ENCODE measurements at places on chromosomes 13 and 19. TPM values are rescaled to one million over a fixed set of nuclear protein-coding genes. Genes with fewer than 3 reads are reported as not detected.

ACP7 gene
- total RNA-seq, result not detected

MIA gene
- total RNA-seq, result not detected

CADM4 gene
- total RNA-seq, result 1.9 TPM

SEMA6B gene
- 4.6 TPM for total RNA-seq

PLIN5 gene
- 1.3 TPM for total RNA-seq

DNA sequence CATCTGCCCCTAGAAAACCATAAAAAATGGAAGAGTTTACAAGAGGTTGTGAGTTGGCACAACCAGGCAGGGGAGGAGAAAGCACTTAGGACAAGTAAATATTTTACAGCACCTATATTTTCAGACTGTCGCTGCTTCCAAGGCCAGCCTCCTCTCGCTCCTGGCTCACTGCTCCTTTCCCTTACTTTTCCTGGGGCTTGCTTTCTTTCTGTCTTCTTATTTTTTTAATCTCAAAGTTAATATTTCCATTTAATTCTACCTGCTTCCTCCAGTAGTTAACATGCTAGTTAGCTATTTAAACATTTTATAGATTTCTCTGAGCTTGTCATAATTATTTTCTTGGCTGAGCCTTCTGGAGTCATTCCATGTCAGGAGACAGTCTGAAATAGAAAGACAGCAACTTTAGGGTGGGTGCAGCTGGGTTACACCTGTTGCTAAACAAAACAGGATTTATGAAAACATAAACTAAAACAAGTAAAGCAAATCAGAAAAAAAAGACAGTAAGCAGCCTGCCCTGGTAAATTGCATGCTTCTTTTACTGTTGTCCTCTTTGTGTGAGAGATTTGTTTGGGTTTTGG, 330.1 kb downstream of the DLEU7 start:
- DNase-seq, result no peak

- DNase-seq, result no peak
These were observed 57.5 kb downstream of the SERP2 start for GRCh38 chr13:44431150-44431549.

- DNase-seq, result no peak
These were observed 155.2 kb downstream of the LIG4 start for GRCh38 chr13:108060111-108060510.

DNA sequence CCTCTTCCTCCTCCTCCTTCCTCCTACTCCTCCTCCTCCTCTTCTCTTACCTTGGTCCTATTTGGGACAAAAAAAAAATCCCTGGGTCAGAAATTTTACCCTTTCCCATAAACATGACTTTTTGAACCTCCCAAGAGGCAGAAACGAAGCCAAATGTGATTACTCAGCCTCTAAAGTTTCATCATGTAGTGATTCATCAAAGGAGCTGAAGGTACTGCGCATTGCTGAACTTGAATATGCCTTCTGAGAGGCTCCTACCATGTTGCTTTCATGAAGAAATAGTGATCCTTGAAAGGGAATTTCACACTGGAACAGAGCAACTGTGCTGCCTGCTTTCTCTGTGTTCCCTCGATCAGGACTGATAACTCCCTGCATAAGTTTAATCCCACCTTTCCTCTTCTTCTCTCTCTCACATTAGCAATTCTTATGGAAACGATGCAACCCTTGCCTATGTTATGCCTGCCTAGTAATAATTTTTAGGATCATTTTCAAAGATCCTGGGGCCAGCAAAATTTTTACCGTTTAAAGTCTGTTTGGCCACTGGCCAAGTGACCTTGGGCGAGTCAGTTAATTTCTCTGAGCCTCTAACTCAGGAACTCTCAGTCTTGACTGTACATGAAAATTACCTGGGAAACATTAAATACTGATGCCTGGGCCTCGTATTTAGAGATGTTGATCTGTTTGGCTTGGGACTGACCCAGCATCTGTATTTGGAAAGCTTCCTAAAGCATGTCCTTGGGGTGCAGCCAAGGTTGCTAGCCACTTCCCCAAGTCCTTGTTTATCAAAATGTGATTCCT, 149.5 kb downstream of the DCT start:
- DNase-seq, result no peak

DNA sequence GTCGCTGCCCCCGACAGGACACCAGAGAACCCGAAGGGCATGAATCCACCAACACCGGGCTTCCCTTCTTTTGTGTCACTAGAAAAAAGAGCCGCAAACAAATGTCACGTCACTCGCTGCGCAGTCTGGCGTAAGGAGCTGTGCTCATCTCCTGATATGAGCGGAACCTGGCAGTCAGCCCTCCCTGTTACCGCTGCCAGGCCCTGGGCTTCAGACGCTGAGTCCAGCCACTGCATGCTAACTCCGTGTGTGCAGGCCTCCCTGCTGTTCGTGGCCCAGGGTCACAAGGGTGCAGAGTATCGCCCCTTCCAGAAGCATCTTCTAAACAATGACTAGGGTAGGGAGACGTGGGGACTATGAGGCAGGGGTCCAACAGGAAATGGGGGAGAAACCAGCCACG, 71.3 kb downstream of the SLC7A1 start:
- no peak for DNase-seq

- DNase-seq, result no peak
These were observed 33.6 kb upstream of the LPAR6 start for GRCh38 chr13:48446464-48446863.
